ENCODE measurements at places on chromosomes 1 and 21. TPM values are rescaled to one million over a fixed set of nuclear protein-coding genes. Genes with fewer than 3 reads are reported as not detected.

The PLD5 gene
- not detected for total RNA-seq

The HLX gene
- 0.48 TPM for total RNA-seq

The USH2A gene
- total RNA-seq: not detected

The SGIP1 gene
- 1.4 TPM for total RNA-seq

The DDI2 gene
- total RNA-seq: 49.9 TPM

The FBXO2 gene
- 5.9 TPM for total RNA-seq

The AGO1 gene
- 14.8 TPM for total RNA-seq

The MPZ gene
- total RNA-seq: 1.4 TPM
